OCI-LY7 (cell line): ENCODE measurements at places on chromosomes 5 and 9. TPM values are rescaled to one million over a fixed set of nuclear protein-coding genes. Genes with fewer than 3 reads are reported as not detected.

DNA sequence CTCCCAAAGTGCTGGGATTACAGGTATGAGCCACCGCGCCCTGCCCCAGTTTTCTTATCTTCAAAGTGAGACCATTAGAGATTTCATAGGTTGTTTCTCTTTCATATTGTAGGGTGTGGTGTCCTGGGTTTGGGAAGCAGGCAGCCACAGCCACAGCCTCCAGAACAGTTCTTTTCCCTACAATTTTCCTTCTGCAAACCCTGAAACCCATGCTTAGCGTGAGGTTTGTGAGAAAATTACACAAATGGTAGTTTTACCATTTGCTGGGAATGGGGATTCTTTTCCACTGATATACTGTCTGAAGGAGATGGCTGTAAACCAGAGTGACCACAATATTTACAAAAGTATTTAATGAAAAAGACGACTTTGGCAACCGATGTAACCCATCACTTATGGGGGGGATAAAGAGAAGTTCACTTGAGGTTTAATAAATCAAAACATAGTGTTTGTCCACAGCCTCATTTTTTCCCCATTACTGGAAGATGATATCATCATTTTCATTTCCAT, 26.7 kb upstream of the ECM2 start:
- no peak for DNase-seq

GRCh38 chr9:87594194-87594593, 96.5 kb downstream of the DAPK1 start:
- no peak for DNase-seq

DNA sequence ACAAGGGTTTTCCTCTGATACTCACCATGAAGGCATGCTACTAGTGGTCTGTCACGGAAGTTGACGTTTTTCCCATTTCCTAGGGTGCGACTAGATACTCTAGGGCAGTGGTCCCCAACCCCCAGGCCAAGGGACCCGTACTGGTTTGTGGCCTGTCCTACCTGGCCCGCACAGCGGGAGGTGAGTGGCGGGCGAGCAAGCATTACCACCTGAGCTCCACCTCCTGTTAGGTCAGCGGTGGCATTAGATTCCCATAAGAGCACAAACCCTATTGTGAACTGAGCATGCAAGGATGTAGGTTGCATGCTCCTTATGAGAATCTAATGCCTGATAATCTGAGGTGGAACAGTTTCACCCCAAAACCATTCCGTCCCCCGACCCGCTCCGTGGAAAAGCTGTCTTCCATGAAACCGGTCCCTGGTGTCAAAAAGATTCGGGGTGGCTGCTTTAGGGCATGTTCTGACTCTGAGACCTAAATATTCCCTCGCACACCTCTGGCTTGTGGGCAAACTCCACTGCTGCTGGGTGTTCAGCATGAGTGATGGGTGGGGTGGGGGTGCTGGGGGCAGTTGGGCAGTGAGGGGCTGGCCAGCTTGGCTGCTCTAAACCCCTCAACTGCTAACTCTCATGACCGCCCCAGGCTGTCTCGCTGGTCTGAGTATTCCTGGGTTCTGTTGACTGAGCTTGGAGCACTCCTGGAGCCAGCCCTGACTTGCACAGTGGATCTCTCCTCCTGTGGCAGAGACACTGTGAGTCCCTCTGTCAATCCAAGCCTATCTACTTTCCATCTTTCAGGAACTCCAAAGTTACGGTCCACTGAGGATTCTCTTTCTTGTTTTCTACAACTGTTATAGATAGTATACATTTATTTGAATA, 78.3 kb upstream of the NEK6 start:
- no peak for DNase-seq

DNA sequence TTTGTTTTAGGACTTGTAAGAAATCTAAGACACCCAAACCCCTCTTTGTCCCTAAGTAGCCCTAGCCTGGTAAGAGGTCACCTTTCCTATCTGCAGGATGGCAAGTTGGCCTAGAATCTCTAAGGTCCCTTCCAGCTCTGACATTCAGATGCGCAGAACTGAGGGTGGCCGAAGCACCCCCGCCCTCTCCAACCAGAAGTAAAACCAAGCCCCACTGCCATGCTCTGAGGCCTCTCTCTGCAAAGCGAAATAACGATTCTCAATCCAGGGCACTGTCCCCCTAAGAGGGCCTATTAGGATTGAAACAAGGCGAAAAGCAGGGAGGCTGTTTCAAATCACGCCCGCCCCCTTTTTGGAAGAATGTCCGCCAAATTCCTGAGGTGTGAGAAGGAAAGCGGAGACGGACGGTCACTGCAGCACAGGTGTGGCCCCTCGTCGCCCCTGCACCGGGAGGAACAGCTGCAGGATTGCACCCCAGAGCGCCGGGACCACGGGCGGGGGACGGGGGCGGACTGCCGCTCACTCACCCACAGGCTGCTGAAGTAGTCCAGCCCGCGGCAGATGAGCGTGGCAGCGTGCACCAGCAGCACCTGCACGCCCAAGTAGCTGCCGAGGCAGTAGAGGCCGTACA, 824 bp downstream of the TMEM245 start:
- no peak for DNase-seq

NSG2 gene
- total RNA-seq: not detected in 2 replicates

PCDHAC1 gene
- total RNA-seq: not detected in 2 replicates

CDKN2B gene
- total RNA-seq: 3.7 and 4.7 TPM in 2 replicates

ZNF367 gene
- total RNA-seq: 24.6 and 31.6 TPM in 2 replicates
